ENCODE measurements at places on chromosomes 1 and 21.

DNA sequence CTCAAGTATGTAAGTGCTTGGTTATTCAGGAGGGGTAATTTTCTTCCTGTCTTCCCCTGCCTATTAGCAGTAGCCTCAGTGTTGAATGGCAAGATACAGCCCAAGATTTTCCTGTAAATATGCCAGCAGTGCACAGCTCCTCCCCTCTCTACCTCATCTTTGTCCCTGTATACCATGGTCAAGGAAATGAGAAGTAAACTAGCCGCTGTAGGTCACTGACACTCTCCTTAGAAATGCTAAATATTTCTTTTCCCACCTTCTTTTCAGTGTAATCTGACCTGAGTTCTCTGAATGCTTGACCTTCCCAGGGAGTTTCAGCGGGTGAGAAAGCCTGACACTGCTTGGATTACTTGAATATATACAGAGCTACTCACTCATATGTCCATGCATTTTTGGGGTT is 84.1 kb upstream of the ZNF326 start:
- DNase-seq = no peak

GRCh38 chr1:209012443-209013196 is 570.9 kb upstream of the CAMK1G start:
- DNase-seq = no peak

DNA sequence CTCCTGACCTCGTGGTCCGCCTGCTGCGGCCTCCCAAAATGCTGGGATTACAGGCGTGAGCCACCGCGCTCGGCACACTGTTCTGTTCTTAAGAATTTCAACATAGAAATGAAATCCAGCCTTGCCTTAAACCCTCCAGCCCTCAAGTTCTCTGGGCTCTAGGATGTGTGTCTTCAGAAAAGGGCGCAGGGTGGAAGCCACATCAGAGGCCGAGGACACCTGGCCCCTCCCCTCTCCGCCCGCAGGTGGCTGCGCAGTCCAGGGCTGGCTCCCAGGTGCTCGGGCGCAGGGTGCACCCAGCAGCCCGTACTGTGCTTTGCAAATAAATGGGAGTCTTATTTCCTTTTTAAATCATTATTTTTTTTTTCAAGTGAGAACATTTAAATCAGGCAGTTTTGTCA is 2.0 kb upstream of the C1orf174 start:
- DNase-seq = no peak

- DNase-seq = peak; percentile 38
Measured at GRCh38 chr1:110556471-110556807, 37.5 kb upstream of the KCNA10 start.

GRCh38 chr1:64917328-64917861 is 49.0 kb downstream of the JAK1 start:
- no peak for DNase-seq

GRCh38 chr1:3316340-3316943 is 138.0 kb upstream of the ARHGEF16 start:
- DNase-seq = no peak

DNA sequence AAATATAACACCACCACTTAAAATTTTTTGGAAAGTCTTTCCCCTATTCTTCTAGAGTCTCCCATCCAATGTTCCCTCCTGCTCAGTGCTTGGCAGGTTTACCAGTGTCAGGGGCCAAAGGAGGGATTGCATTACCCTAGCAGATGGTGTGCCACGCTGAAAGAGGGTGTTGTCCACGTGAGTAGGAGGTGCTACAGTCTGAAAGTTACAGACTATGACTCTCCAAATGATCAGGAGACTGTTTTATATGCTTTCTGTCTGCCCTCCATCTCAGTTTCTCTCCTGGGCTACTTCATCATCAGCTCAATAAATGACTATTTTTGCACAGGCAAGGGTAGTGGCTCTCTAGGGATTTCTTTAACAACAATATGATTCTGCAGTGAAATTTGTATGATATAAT is 31.3 kb upstream of the ANGPTL7 start:
- DNase-seq = no peak

- DNase-seq = no peak
Measured at GRCh38 chr1:190376044-190376443, 101.6 kb downstream of the BRINP3 start.

DNA sequence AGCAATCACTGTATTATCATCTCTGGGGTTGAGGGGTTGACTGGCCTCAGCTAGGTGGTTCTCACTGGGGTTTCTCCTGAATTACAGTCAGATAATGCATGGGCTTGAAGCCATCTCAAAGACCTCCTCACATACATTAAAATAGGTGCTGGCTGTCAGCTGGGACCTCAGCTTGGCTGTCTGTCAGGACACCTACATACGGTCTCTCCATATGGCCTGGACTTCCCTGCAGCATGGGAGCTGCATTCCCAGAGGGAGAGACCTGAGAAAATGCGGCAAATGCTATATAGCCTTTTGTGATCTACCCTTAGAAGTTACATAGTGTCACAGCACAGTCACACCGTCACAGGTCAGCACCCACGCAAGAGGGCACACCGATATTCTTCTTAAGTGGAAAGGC is 93.6 kb downstream of the TSEN15 start:
- DNase-seq = no peak

DNA sequence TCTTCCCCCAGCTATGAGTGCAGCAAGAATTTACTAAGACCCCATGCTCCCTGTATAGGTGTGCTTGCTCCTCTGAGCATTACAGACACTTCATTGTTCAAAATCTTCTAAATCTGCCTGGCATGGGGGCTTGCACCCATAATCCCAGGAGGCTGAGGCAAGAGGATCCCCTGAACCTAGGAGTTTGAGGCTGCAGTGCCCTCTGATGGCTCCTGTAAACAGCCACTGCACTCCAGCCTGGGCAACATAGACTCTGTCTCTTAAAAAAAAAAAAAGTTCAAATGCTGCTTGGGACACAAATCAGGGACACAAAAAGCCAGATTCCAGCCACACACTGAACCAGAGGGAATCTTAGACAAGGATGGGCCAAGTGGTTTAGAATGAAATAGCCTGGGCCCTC is 3.4 kb upstream of the ACOT7 start:
- no peak for DNase-seq

GRCh38 chr1:204254031-204254661 is 40.4 kb upstream of the GOLT1A start:
- DNase-seq = no peak

DNA sequence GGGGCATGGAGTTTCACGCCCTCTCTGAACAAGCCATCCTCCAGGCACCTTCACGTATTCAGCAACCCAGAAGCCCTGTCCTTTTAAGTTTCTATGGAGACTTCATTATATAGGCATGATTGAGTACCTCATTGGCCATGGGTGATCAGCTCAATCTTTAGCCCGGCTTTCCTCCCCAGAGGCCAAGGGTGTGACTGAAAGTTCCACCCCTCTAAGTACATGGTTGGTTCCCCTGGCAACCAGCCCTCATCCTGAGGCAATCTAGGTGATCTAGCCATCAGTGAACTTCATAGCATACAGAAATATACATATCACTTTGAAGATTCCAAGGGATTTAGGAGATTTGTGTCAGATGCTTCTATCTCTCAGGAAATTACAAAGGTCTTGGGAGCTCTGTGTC is 21.3 kb upstream of the DHX9 start:
- no peak for DNase-seq

DNA sequence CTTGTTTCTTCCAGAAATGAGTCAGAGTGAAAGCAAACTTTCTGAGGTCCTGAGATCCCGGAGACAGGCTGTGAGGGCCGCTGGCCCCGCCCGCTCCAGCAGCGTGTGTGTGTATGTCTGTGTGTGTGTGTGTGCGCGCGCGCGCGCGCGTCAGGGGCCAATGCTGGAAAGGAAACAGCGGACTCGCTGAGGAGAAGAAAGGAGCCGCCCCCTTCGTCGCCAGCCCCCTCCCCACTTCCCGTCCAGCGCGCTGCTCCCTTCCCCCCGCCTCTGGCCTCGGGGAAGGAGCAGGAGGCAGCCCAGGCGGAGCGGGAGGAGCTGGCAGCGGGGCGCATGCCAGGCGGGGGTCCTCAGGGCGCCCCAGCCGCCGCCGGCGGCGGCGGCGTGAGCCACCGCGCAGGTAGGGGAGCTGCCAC is at the start of gene DISC1:
DISC1 (plus strand) TSS at position 256 of the 416 bp plus-strand sequence; CDS start at position 334, 78 bp downstream.
- peak; percentile 72 for DNase-seq

DNA sequence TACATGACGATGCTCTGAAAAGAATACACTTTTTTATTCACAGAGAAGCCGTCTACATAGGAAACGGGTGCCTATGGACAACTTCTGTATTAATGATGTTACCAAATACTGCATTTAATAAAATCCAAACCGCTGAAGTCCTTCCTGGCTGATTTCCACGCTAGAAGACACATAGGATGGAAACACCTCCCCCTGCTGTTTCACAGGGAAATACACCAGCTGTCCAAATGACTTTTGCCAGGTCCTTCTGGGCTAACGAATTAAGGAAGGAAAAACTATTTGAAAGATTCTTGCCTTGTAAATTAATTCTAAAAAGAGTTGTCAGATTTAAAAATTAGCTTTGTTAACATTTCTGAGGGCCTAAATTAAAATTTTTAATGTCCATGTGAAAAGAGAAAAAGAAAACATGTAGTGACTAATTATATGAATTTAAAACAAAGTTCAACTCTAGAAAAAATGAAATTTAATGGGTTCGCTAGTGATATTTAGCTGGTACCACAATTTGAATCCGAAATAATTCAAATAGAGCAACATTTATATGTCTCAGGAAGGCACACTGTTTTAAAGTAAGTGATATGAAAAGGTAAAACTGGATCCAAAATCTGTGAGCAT is 146.0 kb downstream of the RERE start:
- DNase-seq = peak; percentile 68

DNA sequence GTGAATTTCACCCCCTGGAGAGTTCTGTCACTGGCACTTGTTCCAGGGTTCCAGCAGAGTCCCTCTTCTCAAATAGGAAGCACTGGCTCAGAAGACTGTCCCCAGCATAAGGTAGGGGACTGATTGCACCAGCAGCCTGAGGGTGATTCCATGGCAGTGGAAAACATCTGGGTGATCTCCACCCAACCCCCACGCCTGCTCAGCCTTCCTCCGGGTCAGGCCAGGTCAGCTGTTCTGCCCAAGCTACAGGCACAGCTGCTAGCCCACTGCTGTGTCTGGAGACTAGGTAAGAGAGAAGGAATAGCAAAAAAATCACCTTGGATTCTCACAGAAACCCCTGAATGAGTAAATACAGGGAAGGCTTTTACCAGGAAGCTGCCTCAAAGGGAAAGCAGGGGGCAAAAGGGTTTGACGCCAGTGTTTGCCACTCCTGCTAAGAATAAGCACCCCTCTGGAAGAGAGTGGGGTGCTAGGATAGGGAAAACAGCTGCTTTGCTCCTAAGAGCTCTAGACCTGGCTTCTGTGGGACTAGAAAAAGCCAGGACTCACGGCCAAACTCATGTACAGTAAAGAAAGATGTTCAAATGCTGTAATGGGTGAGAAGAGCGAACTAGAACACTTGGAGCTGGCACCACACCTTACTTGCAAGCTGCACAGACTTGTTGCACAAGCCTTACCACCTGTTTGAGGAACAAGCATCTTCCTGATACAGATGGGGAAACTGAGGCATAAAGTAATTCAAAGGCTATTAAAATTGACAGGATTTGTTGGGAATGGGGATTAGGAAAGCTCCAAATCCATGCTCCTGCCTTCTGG is 1.0 kb upstream of the DENND2D start:
- DNase-seq = no peak

DNA sequence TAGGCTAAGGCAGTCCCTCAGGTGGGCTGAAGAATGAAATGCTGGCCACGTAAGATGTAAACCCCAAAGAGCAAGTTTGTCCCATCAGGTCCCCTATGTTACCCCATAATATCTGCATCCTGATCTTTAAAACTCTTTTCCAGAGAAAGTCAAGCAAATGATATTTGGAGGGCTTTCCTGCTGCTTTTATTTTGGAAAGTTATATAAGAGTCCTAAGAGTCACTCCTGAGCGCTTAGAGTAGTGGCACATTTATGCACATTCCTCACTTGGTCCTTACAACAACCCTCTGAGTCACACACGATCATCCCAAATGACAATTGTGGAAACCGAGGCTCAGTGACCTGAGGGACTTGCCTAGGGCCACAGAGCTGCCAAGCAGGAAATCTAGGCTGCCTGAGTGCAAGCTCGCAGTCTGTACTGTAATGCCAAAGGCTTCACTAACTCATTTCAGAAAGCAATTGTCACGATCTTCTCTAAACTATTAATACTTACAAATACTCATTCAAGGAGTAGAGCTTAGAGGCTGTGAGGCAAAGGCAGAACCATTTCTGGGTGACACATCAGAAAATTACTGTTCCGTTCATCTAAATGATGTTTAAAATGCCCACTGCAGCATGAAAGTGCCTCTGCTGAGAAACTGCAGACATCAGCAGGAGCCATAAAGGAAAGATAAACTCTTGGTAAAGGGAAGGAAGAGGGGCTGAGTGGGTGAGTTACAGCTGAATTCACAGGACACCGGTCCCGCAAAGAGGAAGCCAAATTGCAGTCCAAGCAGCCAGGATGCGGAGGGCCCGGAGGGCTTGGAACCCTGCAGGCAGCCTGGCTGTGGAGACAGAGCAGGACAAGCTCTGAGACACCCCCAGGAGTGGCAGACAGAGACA is 30.8 kb downstream of the CAPZB start:
- DNase-seq = no peak

DNA sequence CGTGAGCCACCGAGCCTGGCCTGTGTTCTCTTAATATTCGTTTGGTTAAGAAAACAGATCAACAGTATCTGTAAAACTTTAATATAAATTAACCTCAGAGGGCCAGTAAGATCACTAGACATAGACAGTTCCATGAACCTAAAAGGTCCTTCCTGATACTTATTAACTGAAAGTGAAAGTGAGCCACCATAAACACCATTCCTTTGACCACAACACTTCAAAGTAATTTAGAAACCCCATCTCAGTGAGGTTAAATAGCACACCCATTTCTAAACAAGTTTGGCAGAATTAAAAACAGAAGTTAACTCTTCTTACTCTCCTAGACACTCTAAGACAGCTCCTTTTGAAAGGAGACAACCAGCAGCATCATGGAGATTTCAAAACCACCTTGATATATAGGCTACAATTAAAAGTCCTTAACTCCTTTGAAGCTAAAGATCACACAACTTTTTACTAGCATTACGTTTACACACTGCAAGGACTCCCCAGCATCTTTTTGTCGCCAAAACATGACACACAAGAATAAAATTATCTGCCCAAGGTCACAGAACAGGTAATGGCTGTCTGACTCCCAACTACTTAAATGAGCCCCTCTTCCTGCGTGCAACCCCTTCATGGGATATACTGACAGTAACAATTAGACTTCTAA is 2.2 kb downstream of the RNF19B start:
- DNase-seq = no peak

GRCh38 chr21:14773777-14774345 is 227.7 kb upstream of the SAMSN1 start:
- DNase-seq = peak; percentile 3

GRCh38 chr1:93715529-93716126 is 34.0 kb upstream of the BCAR3 start:
- peak; percentile 32 for DNase-seq

All from NCI-H526 (cell line).